ENCODE measurements at places on chromosomes 4 and X.

GRCh38 chr4:169131556-169132208, 121.6 kb upstream of the CBR4 start:
- peaks cover 13% of the 10 kb centered on the region for H3K36me3 ChIP-seq
- H3K27ac ChIP-seq: no peak overlapping the region
- DNase-seq: no peak
- no peak overlapping the region for H3K4me3 ChIP-seq

DNA sequence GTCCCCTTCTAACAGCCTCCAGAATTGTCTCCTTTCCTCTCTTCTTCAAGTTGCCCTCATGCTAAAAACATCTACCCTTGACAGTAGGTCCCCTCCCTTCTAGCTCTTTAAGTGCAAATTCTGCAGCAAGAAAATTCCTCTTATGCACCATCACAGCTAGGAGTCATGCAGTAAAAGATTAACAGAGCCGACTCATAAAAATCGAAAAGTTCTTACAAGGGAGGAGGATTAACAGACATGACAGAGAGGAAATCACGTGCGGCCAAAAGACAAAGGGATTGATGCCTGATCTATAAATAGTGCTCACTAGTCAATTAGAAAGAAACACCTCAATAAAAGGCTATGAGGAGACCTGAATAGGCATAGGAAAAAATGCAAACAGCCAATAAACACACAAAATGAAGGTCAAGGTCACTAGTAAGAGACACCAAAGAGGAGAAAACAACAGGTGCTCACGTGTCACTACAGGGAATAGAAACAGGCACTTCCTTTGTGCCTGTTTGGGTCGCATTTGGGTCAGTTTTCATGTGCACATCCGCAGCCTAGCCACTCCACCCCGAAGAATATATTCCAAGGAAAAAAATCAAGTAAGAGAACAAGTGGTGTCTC, 3.4 kb downstream of the RNF212 start:
- peaks cover 3% of the 10 kb centered on the region for H3K4me1 ChIP-seq
- H3K27ac ChIP-seq: no peak overlapping the region

- no peaks in the 10 kb centered on the region for H3K36me3 ChIP-seq
- H3K4me3 ChIP-seq: no peak overlapping the region
- peaks cover 16% of the 10 kb centered on the region for H3K4me1 ChIP-seq
- H3K27ac ChIP-seq: no peak overlapping the region
- peaks cover 6% of the 10 kb centered on the region for H3K27me3 ChIP-seq
Measured at GRCh38 chr4:26030780-26031179, 116.8 kb downstream of the SMIM20 start.

DNA sequence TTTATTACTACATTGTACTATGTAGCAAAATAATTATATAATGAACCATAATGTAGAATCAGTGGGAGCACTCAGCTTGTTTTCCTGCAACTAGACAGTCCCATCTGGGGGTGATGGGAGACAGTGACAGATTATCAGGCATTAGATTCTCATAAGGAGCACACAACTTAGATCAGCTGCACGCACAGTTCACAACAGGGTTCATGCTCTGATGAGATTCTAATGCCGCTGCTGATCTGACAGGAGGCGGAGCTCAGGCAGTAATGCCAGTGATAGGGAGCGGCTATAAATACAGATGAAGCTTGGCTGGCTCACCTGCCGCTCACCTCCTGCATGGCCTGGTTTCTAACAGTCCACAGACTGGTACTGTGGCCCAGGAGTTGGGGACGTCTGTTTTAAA, 199.2 kb downstream of the MAB21L2 start:
- no peaks in the 10 kb centered on the region for H3K36me3 ChIP-seq
- no peak for DNase-seq
- H3K4me3 ChIP-seq: no peak overlapping the region
- H3K27ac ChIP-seq: no peak overlapping the region
- H3K4me1 ChIP-seq: peaks cover 4% of the 10 kb centered on the region

- no peak for DNase-seq
- peaks cover 11% of the 10 kb centered on the region for H3K27me3 ChIP-seq
- no peaks in the 10 kb centered on the region for H3K36me3 ChIP-seq
- H3K4me3 ChIP-seq: no peak overlapping the region
- H3K4me1 ChIP-seq: no peaks in the 10 kb centered on the region
- H3K27ac ChIP-seq: no peak overlapping the region
Measured at GRCh38 chrX:133365871-133366611, 49.2 kb downstream of the GPC4 start.

DNA sequence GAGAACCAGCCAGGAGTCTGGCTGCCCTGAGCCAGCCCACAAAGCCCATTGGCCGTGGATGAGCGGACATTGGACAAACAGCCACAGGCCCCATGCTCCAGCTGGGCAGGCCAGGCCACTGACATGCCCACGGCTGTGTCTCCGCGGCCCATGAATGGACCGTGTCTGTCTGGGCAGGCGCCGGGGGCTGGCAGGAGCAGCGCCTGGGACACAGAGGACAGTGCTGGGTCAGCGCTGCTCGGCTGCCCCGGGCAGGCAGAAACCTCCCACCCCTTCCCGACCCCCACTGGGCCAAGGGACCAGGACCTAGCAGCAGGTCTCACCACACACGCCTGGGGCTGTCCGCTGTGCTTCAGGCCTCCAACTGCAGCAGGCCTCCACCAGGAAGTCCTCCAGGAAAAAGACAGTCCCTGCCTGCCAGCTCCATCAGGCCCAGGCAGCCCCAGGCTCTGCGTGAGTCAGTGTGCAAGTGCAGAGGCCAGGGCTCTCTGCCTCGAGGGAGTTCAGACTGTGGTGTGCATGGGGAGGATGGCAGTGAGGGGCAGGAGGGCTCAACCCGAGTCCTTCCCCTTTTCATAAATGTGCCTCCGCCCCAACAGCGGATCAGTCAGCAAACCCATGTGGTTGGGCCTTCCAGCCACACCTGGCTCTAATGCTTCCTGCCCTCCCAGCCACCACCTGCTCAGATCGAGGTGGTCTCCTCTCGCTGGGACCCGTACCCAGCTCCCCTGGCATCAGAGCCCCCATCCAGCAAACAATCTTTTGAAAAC, 17.2 kb upstream of the FGFR3 start:
- H3K27ac ChIP-seq: peak overlapping the region; percentile 74
- H3K4me1 ChIP-seq: peaks cover 98% of the 10 kb centered on the region
- no peaks in the 10 kb centered on the region for H3K27me3 ChIP-seq
- no peak overlapping the region for H3K4me3 ChIP-seq
- no peak for DNase-seq

DNA sequence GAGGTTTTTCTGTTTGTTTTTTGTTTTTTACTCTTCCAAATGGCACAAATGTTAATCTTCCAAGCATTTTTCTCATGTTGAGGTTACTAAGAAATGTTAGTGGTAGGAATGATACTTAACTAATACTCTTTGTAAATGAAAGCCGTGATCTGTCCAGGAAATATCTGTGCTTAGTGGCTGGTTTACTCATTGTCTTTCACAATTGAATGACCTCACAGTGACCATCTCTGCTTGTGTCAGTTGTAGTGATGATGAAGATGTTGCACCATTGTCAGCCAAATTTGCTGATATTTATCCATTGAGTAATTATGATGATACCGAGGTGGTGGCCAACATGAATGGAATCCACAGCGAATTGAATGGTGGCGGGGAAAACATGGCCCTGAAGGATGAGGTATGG, 93.5 kb downstream of the TNIP2 start:
- no peak overlapping the region for H3K4me3 ChIP-seq
- no peaks in the 10 kb centered on the region for H3K4me1 ChIP-seq
- DNase-seq: no peak

- no peaks in the 10 kb centered on the region for H3K27me3 ChIP-seq
- no peaks in the 10 kb centered on the region for H3K4me1 ChIP-seq
- H3K27ac ChIP-seq: no peak overlapping the region
- DNase-seq: no peak
- H3K4me3 ChIP-seq: no peak overlapping the region
Measured at GRCh38 chr4:138945401-138945800, 70.2 kb upstream of the NOCT start.
